CD4-positive, alpha-beta T cell treated with Interferon gamma for 1 hour (primary cell): ENCODE measurements at places on chromosomes 12 and 14.

DNA sequence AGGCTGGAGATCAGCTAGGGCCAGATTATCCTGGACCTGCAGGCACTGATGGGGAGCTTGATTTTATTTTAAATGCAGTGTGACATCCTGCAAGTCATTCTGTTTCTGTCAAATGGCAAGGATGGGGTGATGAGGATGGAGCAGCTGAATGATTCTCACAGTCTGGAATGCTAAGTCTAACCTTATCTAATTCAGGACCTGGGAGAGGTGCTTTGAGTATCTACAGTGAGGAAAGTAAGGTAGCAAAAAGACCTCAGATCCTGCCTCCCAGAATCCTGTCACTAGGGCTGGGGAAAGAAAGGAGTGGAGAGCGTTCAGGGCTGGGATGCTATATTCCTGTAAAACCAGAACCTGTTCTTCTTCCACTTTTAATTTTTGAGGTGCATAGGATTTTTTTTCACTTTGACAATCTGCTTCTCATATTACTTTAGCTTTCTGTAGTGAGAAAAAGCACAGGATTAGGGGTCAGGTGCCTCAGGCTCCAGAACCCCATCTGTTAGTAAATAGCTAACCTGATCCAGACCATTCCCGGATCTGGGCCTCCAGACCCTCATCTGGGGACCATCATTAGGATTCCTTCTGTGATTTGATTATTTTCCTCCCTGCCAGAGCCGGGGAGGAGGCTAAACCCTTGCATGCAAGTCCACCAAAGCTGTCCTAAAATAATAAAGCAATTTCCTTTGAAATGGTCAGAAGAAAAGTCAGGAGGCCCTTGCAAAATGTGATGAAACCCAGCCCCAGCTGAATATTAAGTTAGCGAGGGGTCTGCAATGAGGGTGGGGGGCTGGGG lies 54.7 kb downstream of the ASCL1 start:
- DNase-seq: no peak

DNA sequence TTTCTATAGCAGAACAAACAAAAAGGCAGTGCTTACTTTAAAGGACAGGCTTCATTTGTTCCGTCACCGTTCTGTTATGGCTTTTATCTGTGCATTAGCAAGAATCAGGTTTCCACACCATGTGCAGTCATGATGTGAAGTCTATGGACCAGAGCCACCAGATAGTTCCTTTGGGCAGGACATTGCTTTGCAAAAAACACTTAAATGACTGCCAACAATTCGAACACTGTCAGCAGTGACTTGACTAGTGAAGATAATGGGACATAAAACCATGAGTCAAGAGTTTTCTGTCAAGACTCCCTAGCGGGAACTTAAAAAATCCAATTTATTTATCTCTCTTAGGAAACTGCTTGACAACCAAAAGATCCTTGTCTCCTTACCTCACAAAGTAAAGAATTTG lies 80.3 kb downstream of the NKX2-1 start:
- no peak for DNase-seq

DNA sequence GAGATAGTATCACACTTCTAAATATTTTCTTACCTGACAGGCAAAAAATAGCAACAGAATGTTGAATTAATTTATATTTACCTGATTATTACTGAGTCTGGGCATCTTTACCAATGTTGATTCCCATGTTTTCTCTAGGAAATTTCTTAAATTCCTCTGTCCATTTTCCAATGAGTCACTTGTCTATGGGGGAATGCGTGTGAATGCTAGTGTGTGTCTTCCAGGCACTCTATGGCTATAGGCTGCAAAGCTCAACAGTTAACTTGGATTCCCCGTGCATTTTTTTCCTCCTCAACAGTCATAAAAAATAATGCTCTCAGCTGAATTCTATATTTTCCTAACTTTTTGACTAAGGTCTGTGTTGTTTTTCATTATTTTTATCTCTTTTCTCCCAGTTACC lies 1385.8 kb upstream of the FLRT2 start:
- no peak for DNase-seq

DNA sequence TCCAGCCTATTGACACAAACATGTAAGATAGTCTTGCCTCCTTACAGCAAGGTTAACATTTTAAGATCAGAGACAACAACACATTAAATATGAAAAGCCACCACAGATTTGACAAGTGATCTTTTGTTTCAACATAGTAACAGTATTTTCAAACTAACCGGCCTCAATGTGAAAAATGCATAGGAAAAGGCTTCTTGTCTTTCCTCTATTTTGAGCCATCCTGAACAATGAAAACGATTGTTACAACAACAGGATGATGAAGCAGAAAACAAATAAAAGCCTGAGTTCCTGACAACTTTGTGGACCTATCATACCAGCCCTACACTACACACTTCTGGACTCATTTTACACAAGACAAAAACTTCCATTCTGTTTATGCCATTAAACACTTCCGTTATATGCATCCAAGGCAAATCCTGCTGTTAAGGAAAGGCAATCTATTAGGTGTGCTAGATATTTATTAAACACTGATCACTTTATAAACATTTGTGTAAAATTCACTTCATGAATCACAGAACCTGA lies 37.3 kb downstream of the BAZ1A start:
- no peak for DNase-seq

DNA sequence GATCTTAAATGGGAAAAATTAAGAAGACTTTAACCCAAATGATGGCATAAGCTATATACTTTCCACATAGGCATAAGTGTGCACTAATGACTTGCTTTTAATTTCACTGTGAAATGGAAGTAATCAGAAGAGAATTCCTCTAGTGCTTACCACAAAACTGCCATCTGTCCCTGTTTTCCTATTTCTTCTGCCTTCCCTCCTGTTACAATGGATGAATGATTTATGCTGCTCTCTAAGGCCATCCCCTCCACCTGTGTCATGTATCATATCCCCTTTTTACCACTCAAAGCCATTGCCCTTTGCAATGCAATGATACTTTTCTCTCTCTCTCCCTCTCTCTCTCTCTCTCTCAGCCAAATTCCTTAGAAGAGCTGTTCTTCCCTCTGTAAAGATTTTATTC lies 109.1 kb downstream of the C12orf50 start:
- DNase-seq: no peak

- DNase-seq: no peak
Observed at GRCh38 chr14:100084591-100084990, 19.4 kb downstream of the EVL start.

- DNase-seq: no peak
Observed at GRCh38 chr12:119014368-119014767, 33.0 kb downstream of the SRRM4 start.

GRCh38 chr14:79229383-79229909 lies 981.9 kb downstream of the DIO2 start:
- DNase-seq: no peak

DNA sequence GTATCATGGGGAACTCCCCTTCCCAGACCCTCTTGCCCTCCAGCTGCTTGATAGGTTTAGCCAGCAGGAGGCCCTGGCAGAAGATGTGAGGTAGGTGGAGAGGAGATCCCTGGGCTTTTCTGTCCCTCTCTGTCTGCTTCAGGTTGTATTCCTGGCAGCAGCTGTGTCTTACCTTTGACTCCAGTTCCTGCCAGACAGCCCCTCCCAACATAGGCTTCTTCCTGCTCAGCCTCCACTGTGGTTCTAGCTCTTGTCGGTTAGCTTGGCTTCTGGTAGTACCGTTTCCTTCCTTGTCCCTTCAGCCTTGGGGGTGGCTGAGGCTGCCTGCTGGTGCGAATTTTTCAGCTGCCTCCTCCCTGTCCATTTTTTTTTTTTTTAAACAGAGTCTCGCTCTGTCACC lies 215.7 kb upstream of the CRY1 start:
- DNase-seq: no peak

DNA sequence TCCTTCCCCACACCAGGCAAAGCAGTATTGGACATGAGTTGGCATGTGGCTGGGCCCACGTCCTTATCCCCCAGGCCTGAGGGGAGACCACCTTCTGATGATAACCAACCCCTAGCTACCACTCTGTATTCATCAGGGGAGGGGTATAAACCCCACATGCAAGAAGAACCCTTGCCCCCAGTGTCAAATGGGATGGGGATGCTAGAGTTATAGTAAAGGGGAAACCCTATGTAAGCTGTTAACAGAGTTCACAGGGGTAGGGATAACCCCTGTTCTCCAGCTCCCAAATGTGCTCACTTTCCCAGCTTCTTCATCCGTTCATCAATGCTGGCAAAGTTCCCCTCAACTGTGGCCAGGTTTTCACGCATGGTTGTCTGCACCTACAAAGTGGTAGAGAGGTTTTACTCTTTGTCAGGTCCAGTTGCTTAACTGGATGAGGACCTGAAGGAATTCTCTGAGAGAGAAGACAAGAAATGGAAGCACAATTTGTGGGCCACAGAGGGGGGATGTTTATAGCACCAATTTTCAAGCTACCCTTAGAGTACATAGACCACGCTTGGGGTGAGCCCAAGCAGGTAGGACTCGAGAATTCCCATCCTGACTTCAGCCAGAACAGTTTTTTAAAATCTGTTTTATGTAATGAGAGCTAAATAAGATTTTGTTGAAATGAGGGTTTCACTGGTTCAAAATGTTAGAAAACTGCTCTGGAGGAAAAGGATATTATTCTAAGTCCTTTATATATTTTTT lies 7.9 kb downstream of the MBD6 start:
- no peak for DNase-seq

DNA sequence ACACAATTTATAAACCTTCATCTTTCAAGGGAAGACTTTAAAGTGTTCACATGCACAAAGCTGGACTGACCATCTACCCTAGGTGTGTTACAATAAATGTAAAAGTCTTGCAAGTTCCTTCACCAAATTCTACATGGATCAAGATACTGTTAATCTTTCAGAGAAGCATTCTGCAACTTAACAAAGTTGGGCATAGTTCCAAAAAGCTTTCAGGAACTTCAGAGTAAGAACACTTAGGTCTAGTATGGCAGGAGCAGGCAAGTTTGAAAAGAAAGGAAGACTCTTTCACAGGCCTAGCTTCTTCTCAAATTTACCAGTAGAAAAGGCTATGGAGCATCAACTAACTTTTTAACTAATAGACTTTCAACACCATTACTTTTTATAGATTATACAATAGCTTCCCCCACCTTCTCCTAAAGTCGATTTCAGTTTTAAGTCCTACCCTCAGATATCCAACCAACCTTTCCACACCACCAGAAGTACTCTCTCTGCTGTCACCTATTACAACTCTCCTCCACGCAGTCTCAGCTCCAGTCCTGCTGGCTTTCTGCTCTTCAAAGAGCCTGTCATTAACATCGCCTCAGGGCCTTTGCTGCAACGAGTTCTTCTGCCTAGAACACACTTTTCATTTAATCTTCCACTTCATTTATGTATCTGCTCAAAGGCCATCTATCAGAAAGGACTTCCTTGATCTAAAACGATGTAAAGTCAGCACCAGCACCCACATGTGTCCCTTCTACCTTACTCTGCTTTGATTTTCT lies 333.9 kb downstream of the CEP128 start:
- no peak for DNase-seq

GRCh38 chr12:6939191-6939540 lies 4.5 kb upstream of the RNU7-1 start:
- no peak for DNase-seq

DNA sequence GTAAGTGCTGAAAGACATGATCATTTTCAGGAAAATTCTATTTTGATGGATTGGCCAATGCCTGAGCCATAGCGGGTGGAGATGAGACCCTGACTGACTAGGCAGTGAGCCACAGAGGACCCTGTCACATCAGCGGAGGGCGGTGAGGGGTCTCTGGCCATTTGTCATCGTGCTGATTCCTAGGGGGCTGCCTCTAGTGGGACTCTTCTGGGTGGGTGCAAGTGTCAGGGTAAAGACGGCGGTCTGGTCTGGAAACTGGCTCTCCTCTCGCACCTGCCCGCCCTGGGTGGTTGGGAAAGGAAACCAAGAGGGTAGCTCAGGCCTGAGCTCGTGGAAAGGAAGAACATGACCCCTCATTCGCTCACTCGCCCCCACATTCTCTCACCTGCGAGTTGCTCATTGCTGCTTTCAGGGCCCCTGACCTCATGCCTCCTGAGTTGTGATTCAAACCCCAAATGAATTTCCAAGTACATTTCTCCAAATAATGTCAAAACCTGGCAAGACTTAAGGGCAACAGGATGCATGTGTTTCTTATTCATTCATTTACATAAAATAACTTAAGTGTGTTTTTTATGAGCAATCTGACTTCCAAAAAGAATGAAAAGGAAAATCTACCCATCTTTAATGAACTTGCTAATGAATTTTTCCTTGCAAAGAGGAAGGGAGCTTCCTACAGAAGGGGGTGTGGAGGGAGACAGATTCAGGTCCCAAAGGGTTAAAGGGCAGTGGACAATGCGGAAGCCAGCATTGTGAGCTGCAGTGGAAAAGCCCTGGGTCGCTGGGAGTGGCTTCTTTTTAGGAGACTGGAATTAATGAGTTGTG lies 12.8 kb downstream of the MEG3 start:
- no peak for DNase-seq

GRCh38 chr12:60333461-60333860 lies 737.6 kb downstream of the SLC16A7 start:
- no peak for DNase-seq

DNA sequence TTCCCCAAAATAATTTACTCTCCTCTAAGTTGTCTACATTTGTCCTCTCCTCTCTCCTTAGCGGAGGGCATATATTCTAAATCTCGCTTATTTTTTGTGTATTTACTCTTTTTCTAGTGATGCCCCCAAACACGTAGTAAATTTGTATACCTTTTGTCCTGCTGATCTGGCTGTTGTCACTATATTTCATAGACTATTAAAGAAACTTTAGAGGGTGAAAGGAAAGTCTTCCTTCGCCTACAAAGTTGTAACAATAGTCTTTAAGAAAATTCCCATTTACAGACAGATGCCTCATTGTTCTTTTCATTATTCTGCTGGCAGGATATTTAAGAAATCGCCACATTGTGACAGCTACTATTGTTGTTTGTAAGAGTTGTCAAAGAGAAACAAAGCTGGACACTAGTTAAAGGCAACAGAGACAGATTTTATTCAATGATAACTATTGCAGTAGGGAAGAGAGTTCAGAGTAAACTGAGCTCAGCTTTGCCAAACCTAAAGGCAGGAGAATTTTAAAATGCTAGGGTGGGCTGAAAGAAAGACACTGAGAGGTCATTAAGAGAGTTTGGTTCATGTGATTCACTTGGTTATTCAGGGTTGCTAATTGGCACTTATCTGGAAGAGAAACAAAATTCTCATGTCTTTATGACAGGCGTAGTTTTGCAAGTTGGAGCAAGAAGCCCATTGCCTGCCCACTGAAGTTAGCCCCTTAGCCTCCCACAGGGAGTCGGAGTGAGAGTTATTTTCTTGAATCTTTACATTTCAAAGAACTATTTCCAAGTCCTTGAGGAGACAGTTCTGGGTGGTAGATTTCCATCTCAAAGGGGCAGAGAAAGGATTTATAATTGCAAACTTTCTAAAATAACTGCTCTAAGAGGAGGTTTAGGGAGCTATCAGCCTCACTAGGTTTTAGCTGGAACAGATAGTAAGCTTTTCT lies 1272.5 kb upstream of the SEL1L start:
- no peak for DNase-seq

DNA sequence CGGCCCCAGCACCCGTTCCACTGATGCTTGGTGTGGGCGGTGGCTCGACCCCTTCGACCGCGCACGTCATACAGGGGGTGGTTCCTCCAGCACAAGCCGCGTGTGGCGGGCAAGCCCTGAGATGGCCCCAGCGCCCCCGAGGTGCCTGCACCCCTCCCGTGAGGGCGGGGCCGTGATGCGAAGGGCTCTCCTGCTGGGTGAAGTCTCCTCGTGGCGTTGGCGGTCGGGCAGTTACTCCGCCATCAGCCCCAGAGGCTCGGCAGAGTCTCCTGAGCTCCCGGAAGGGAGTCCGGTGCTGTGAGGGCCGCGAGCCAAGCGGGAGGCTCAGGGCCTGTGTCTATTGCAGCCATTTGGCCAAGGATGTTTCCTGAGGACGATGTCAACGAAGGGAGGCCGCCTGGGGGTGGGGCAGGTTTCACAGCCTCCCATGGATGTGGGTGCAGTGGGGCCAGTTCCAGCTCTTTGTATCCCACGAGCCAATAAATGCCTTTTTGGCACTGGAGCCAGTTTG lies 78.1 kb upstream of the GALNT9 start:
- no peak for DNase-seq
